ENCODE measurements at places on chromosomes 3 and 15.

DNA sequence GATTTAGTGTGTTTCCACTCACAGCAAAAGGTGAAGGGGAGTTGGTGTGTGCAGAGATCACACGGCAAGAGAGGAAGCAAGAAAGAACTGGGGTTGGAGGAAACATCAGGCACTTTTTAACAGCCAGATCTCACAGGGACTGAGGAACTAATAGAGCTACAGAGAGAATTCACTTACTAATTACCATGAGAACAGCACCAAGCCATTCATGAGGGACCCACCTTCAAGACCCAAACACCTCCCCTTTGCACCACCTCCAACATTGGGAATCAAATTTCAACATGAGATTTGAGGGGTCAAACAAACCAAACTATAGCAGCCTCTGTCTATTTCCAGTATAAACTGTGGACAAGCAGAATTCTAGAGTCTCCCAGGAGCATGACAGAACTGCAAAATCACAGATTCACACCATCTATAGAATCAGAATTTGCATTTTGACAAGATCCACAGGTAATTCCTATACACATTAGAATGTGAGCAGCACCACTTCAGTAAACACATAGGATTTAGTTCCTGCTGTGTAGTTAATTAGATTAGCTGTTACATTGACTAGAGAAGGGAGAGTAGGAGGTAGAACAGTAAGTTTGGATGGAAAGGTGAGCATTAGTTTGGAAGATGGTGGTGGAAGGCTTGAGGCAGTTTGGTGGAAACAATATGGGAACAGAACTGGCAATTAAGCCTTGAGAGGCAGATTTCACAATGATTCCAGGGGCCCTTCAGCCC is 311.7 kb downstream of the NSUN3 start:
- no peak for DNase-seq

DNA sequence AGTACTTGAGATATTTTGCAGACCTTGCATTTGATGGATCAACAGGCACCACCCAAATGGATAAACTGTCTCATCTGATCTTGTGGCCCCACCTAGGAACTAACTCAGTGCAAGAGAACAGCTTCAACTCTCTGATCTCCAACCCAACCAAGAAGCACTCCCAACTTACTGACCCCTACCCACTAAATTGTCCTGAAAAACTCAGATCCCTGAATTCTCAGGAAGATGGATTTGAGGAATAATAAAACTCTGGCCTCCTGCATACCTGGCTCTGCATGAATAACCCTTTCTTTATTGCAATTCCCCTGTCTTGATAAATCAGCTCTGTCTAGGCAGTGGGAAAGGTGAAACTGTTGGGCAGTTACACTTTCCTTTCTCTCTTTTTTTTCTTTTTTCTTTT is 247.9 kb downstream of the ZPLD1 start:
- no peak for DNase-seq

- DNase-seq = peak; percentile 12
Measured at GRCh38 chr3:197555281-197556261, at the start of gene BDH1. Gene BDH1, minus strand, starts transcription at chr3:197555968. Its CDS starts 9,525 bp downstream, at chr3:197546443.

DNA sequence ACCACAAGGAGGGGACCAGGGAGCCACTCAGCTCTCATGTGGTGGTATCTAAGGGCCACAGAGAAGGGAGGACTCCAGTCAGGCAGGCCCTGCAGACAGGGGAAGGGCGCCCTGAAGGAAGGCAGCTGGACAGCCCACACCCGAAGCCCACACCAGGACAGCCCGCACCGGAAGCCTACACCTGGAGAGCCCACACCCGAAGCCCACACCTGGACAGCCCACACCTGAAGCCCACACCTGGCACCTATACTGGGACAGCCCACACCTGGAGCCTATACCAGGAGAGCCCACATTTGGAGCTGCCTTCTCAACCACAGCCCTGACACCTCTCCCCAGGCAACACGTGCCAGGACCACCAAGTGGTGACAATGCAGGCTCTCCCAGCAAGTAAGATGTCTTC is 11.7 kb downstream of the TPRA1 start:
- DNase-seq = no peak

DNA sequence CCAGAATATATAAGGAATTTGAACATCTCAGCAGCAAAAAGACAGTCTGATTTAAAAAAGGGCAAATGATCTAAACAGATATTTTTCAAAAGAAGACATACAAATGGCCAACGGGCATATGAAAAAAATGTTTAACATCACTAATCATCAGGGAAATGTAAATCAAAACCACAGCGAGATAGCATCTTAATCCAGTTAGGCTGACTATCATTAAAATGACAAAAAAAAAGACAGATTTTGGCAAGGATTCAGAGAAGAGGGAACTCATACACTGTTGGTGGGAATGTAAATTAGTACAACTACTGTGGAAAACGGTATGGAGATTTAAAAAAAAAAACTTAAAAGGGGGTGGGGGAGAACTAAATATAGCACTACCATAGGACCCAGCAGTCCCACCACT is 47.9 kb downstream of the RNF13 start:
- peak; percentile 9 for DNase-seq

DNA sequence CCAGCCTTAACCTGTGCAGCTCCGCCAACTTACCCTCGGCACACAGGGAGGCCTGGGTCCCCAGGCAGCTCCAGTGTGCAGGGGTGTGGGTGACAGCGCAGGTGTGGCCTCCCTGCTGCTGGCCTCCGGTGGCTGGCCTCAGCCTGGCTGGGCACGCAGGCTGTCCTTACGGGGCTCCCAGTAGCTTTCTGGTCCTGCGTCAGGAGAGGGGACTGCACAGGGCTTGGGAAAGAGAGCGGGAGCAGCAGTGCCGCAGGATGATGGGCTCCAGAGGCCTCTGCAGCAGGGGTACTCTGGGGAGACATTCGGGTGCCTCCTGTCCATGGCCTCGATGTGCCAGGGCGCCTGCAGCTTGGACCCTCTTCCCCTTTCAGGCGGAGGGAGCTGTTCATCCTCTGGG is 9.4 kb downstream of the APBA2 start:
- no peak for DNase-seq

DNA sequence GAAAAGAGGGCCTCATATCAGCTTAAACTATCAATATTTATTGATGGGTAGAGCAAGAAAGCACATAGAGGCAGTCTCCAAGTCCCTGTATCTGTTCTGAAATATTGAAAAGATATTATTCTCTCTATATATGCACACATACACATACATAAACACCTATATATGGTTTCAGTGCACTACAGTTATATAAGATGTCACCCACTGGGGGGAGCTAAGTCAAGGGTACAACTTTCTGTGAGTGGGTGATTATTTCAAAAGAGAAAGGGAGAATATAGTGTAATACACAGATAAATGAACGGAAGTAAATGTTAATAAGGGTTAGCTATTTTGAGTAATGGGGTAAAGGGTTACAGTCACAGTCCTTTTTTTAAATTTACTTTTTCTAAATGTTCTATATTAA is 8.8 kb downstream of the SNTN start:
- DNase-seq = peak; percentile 16

GRCh38 chr3:148223266-148223665 is 474.4 kb upstream of the AGTR1 start:
- no peak for DNase-seq

DNA sequence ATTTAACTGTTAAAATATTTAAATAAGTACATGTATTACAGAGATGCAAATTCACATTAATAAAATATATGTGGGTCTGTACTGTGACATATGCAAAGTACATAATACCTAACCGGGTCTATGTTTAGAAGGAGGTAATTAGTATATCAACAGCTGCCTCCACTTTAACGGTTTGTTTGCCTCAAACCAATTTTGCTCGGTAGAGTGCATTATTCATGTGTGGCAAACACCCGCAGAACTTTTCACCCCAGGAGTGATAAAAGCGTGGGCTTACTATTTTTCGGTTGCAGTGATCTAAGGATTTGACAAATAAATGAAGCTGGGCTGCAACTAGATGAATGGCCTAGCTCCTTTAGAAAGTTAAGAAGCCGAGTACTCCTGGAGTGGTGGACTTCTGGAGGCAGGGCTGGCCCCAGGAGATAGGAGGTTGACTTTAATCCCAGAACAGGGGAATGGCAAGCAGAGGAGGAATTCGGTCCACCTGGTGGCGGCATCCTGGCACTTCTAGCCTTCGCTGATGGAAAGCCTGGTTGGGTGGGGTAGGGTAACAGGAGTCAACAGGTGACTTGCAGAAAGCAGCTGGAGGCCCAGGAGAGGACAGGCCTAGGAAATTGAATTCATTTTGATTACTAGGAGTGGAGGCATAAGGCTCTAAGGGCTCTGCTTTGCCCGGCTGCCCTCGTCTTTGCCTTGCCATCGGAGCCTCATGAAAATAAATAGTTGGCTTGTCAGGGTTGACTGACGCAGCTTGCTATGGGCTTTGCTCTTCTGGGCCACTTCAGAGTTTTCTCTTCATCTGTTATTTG is 2.4 kb downstream of the SLCO3A1 start:
- DNase-seq = no peak

GRCh38 chr15:45399381-45400212 is 21.3 kb upstream of the GATM start:
- DNase-seq = peak; percentile 48

DNA sequence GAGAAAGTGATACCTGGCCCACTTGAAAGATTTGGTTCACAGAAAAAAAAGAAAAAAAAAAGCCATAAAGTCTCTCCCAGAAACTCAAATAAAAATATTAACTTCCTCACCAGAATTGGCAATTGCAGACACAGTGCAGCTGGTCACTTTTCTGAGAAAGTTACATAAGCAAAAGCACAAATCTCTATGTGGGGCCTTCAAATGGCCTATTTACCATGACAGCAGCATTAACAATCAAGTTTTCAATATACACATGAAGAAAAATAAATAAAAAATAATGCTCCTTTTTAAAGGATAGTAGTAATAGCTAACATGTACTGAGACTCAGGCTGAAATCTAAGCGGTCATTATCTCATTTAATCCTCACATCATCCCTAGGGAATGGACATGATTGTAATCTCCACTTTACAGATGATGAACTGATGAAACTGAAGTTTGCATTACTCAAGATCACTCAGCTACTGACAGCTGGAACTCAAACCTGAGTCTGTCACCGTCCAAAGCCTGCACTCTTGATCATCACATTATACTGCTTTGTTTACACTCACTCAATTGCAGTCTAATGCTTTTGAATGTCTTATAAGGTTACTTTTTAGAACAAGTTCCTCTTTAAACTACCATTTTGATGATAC is 3.3 kb downstream of the NPTN start:
- DNase-seq = no peak

- DNase-seq = peak; percentile 64
Measured at GRCh38 chr15:56491110-56491722, 26.3 kb upstream of the MNS1 start.

- DNase-seq = no peak
Measured at GRCh38 chr3:14223595-14223994, 45.0 kb downstream of the LSM3 start.

DNA sequence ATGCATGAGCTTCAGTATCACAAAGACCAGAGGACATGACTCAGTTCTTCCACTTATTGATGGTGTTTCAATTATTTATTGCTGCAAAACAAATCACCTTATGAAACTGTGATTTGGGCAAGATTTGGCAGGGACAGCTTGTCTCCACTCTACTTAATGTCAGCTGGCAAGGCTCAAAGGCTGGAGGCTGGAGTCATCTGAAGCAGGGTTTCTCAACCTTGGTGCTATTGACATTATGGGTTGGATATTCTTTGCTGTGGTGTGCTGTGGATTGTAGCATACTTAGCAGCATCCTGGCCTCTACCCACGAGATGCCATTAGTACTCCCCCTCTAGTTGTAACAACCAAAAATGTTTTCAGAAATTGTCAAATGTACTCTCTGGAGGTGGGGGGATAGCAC is 138.8 kb upstream of the PEX5L start:
- no peak for DNase-seq

DNA sequence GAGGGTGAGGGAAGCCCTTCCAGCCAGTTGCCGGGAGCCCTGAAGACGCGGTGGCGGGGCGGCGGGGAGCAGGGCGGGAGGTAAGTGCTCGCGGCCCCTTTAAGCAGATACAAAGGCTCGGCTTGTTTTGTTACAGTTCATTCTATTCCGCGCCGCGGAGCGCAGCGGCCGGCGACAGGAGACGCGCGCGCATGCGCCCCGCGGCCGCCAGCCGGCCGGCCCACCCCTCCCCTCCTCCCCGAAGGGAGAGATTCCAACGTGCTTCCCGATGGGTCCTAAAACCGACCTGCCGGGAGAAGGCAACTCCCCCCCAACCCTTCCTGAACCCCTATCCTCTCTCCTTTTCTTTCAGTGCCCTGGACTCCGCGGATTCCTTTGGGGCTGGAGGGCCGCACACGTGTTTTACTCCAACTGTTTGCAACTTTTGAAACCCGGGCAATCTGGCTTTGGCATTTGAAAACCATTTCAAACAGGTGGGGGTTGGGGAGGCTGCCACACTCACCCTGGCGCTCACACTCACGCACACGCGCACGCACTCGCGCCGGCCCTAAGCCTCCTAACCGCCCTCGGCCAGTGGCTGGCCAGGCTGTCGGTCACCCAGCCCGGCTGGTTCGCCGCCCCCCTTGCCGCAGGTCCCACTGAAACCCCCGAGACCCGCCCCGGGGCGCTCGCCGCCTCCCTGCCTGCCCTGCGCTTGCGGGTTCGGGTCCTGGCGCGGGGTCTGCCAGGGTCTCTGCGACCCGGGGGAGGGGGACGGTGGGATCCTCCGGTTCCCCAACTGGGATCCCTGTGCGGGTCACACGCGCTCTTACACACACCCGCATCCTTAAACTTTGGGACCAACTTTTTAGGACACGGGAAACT is at the start of gene MAGI1:
Gene MAGI1 (minus strand): TSS at position 193 of the 864 bp plus-strand sequence. CDS start 610 bp downstream, outside the sequence.
- peak; percentile 97 for DNase-seq

DNA sequence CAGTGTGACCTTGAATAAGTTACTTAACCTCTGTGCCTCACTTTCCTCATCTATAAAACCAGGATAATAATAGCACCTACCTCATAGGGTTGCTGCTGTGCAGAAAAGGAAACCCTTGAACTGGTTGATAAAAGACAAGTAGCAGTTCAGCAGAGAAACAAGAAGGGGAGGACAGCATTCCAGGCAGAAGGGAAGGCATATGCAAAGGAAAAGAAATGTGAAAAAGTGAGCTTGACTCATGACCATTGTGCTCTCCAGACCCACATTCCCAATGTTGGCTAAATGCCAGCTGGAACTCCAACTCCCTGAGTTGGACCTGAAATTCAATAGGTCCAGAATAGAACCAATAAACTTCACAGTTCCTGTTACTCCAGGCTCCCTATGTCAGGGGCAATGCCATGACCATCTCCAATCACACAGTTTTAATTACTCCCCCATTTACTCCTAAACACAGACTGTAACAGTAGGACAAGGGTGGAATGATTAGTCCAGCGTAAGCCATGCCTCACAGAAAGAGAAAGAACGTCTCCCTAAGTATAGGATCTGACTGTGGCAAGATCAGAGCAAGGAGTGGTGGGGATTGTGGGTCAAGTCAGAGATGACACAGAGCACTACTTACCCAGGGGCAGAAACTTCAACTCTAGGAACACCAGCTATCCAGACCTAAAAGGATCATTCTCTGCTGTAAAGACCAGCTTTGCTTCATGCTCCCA is 26.9 kb downstream of the PRKAR2A start:
- peak; percentile 59 for DNase-seq
